Activated CD4-positive, alpha-beta T cell treated with anti-CD3 and anti-CD28 coated beads, Interleukin-10, Interleukin-2, amounts not matched to agents 100 ng/mL and 50 ng/mL, durations not matched to agents 16 hours and 8 hours (primary cell): ENCODE measurements at places on chromosomes 6 and 20.
A peak's percentile ranks its signal among the peaks of the same experiment; 100 is the strongest.

DNA sequence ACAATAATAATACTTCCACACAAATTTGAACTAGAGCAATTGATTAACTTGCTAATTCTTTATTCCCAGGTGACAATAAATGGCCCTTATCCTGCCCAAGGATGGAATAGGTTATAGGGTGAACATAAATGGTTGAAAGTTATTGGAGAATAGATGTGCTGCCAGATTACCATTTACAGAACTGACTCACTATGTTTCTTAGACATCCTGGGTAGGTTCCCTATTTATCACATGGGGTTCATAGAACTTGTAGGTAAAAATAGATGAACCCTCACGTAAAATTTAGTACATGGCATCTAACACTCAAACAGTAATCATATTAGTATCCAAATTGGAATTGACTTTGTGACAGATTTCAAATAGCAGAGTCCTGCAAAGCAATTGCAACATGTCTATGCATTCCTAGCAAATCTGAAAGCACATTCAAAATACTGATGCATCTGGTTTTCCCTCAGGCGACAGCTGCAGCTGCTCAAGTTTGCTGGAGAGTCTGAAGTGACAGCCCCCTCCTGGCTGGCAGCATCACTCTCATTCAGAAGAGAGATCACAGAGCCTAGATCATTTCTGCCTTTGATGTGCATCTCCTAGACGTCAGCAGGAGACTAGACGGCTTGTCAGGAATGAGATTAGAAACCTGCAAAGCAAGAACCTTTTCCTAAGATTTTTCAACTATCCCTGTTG, 80.2 kb upstream of the RNF217 start:
- DNase-seq, result no peak

DNA sequence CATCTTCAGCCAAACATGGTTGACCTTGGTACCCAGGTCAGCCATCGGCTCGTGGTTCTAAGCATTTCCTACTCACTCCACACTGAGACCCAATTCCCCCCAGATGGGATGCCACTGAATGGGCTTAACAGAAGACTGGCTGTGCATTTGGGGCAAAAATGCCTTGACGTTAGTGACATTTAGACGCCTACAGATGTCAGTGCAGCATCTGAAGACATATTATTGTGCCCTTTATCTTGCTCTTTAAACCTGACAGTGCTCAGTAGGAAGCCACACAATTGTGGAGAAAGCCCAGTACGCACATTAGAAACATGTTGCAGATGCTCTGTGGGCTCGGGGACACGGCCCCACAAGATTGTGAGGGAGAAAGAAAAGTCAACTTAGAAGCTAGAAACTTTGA, 414.7 kb downstream of the PTPRT start:
- DNase-seq, result no peak

DNA sequence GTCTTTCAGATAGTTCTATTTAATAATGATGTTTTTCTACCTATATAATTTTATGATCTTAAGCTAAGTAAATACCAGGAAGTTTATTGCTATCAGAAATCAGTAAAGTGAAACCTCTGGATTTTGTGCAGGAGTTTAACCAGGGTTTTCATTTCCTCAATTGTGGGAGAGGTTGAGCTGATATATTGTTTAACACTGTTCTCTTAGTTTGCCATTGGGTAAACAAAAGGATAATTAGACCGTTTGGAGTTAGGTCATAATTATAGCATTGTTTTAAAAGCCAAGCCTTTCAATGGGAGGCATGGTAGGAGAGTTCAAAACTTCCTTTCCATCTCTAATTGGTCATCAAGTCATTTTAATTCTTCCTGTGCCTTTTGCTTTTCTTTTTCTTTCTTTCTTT, 58.7 kb downstream of the STXBP5 start:
- no peak for DNase-seq

GRCh38 chr6:111171577-111172400, 84.5 kb downstream of the SLC16A10 start:
- DNase-seq, result no peak

- no peak for DNase-seq
These were observed 9.8 kb downstream of the GTSF1L start for GRCh38 chr20:43716757-43717615.

DNA sequence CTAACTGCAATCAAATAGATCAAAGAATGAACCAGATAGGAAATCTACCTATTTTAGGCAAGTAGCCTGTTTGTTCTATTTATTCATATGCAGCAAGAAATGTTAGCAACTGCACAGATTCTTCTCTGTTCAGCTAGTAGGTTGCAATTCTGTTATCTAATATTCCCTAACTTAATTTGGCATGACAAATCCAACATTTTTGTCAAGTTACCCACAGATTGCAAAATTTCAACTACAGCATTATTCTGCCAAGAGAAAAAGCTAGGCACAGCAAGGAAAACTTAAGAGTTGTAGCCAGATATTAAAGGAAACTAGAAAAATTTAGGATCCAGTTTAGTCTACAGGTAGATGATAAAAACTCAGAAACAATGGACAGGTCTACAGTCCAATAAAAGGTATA, 104.4 kb upstream of the SYNCRIP start:
- no peak for DNase-seq

GRCh38 chr6:35624341-35625070, 64.2 kb downstream of the FKBP5 start:
- no peak for DNase-seq

DNA sequence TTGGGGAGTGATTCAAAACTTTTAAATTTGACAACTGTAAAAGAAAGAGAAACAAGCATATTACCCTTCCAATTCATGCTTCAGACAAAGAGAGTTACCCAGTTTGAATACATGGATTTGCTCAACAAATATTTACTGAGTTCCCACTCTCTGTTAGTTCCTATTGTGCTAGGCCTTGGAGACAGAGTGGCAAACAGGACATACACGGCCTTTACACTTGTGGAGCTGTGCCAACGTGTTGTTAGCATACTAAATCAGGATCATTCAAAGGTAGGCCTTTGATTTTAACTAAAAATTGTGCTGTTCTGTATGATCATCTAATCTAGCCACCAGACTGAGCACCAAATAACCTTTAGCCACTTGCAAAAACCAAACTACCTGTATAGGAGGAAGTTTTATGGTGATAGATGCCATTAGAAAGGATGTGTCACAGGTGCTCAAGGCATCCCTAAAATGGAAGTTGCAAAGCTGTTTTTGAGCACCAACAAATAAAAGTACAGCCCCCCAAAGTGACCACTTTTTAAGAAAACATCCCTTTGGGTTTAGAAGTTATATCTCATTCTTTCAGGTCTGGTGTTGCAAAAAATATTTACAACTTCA, 84.5 kb downstream of the CHD6 start:
- no peak for DNase-seq

GRCh38 chr20:63854069-63854765, 7.1 kb upstream of the ABHD16B start:
- no peak for DNase-seq

DNA sequence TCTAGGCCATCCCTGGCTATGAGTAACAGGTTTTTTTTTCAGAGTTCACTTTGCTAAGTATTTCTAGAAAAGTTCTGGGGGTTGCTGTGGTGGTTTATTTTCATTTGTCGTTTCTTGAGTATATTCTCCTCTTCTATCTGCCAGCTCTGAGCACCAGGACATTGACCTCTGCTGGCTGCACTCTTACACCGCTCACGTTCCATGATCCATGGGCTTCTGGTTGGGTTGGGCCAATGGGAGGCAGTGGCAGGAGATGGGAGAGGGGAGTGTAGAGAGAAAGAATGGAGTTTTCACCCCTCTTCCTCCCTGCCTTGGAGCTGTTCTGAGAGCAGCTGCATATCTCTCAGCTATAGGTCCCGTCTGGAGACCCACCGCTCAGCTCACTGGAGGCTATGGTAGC, 161.0 kb upstream of the ATXN1 start:
- DNase-seq, result no peak

DNA sequence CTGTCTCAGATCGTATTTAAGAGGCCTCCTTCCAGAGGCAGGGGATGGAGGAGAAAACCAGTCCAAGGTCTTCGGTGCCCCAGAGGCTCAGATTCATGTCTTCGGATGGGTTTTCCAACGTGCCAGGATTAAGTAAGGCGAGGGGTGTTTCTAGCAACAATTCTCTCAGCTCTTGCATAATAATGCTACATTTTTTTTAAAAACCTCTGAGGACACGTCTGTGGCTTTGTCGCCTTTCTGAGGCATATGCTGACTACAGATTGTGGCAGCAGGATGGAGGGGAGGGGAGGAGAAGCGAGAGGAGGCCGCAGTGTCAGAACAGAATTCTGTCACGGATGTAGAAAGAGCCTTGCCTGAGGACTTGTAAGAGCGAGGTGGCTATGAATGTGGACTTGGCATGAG, 17.7 kb upstream of the CCDC167 start:
- DNase-seq, result peak; percentile 94

GRCh38 chr6:110950440-110950839, 8.1 kb upstream of the GTF3C6 start:
- DNase-seq, result no peak

DNA sequence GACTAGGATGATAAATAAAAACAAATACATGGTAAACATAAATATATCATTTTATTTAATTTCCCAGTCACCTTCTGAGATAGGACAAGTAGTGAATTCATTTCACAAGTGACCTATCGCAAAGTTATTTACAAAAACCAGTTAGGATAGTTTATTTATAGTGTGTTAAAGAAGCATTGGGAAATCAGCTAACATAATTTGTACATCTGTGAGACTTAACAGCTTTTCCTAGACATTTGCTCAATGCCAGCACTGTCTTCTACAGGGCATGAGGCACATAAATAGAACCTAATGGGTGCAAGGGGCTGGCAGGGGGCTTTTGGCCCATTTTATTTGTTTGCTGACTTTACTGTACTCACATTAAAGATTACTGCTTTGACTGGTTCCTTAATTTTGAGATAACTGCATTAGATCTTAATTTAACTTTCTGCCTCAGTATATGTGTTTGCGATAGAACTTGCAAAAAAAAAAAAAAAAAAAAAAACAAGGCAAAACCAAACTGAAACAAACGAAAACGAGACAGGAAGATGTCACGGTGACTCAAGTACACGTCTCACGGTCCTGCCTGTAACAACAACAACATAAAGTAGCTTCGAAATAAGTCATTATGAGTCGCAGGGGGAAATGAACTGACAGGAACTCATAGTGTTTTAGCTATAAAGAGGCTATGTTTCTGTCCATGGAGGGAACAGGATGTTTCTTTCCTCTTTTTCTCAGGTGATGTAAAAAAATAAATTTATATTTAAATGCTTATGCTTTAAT, 133.7 kb upstream of the GMDS start:
- DNase-seq, result peak; percentile 66

DNA sequence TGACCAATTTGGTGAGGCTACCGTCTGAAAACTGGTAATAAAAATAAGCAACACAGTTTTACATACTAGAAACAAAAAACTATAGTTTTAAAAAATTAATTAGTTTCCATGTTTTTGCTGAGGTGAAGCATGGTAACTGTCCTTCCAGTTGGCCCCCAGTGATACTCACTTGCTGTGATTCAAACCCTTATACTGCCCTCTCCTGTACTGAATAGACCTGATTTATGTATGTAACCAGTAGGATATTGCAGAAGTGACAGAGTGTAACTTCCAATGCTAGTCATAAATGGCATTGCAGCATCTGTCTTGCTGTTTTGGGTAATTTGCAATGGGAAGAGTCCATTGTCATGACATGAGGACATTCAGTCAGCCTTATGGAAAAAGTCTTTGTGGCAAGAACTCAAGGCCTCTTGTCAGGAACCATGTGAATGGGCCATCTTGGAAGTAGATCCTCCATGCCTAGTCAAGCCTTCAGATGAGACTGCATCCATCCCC, 8.9 kb upstream of the CHD6 start:
- DNase-seq, result no peak

- DNase-seq, result no peak
These were observed 174.2 kb downstream of the MYLK4 start for GRCh38 chr6:2576499-2576898.

DNA sequence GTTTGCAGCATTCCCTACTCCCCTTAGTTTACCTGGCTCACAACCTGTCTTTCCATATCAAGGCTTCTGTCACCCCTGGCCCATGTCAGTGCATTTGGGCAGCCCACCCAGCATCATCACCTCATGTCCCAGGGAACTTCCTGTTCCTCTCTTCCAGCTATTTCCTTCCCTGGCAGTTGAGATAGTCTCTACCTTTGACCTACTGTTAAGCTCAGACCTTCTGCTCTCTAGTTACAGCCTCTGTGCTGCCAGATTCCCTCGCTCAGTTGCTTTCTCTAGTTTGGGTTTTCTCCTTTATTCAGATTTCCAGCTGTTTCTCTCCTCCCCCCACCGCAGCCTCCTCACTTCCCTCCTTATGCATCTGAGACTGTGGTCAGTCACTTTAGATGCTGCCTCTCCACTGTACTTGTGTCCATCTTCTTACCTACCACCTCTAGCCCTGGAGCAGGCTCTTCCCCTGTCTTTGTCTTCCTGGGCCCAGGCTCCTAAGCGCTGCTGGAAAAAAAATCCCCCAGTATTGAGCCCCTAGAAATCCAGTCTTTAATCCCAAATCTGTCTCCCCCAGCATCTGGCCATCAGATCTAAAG, 16.3 kb downstream of the PTPN1 start:
- DNase-seq, result no peak

DNA sequence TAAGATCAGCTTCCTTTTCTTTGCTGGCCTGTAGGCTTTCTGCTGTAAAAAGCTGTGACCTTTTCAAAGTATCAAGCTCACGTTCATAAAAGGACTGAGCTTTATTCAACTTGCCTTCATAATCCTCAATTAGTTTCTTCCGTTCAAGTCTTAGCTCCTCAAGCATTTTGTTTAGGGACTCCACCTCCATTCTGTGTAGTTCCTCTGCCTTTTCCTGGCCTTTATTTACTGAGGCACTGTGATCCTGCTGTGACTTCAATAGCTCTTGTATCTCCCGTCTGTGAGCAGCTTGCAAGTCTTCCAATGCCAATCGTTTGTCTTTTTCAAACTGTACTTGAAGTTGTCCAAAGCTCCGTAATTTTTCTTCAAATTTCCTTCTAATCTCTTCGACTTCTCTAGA, 54.4 kb downstream of the FAM184A start:
- DNase-seq, result no peak

DNA sequence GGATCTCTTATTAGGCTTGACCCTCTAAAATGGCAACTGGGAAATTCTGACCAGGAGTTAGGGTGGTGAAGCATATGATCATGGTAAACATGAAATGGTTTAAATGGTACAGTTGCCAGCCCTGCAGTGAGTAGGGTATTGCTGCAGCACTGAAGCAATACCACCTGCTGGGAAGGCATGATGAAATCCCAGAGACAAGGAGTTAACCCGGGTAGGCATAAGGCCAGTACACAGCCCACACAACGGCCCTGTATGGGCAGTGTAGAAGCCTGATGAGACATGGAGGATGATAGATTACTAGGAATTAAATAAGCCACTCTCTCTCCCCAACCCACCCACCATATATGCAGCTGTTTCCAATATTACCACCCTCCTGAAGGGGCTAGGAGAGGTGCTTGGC, 197.4 kb upstream of the MOCS1 start:
- no peak for DNase-seq
